ENCODE measurements at places on chromosomes 16 and 17. TPM values are rescaled to one million over a fixed set of nuclear protein-coding genes. Genes with fewer than 3 reads are reported as not detected.

Gene KRTAP9-8
- total RNA-seq = not detected

GRCh38 chr17:8013731-8014557 is 11.5 kb downstream of the GUCY2D start:
- DNase-seq = no peak

GRCh38 chr16:12541672-12542071 is 262.0 kb downstream of the CPPED1 start:
- DNase-seq = no peak

DNA sequence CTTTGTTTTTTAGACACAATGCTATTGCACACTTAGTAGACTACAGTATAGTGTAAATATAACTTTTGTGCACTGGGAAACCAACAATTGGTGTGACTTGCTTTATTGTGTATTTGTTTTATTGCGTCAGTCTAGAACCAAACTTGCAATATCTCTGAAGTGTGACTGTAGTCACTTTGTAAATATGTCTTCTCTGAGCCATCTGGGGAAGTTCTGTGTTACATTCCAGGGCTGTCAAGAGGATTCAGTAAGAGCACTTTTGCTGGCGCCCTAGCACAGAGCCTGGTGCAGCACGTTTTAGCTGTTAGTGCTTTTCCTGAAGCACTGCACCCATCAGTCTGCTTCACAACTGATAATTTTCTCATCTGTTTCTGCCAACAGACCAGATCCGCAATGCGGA is 73.2 kb downstream of the NT5M start:
- peak; percentile 10 for DNase-seq

- no peak for DNase-seq
These were observed 58.4 kb downstream of the MEAK7 start for GRCh38 chr16:84446084-84446483.

Gene JPH3
- total RNA-seq = 0.69 TPM

GRCh38 chr17:72125742-72126141 is 4.9 kb downstream of the SOX9 start:
- DNase-seq = no peak

Gene TNP2
- not detected for total RNA-seq

DNA sequence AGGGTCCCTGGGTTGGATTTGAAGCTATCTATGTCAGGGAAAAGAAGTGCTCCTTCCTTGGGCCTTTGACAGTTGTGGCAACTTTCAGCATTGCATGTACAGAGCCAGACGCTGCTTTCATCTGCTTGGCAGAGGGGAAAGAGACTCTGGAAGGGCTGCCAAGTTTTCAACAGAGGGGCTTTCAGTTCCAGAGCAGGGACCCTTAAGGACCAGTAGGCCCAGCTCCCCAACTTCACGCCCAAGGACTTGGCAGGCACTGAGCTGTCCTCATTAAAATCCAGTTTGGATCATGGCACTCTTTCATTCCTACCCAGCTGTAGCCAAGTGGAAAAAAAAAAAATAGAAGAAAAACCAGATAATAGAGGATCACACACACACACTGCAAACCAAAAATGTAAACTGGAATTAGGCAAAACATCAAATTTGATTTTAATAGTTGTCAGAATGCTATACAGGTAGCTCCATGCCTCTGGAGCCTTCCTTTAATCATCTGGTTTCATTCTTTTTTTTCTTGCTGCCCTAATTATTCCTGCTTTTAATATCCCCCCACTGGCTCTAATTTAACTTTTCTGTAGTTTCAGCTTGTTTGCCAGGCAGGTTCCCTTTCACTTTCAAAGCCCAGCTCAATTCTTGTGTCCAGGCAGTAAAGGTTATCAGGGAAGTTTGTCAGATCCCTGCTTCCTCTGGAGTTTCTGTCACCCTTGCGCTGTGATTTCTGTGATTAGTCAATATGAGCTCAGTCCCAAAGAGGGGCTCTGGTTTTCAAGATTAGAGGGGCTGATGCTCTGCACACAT is 702.6 kb upstream of the CDH8 start:
- DNase-seq = no peak

Gene SDK2
- 2.4 TPM for total RNA-seq

DNA sequence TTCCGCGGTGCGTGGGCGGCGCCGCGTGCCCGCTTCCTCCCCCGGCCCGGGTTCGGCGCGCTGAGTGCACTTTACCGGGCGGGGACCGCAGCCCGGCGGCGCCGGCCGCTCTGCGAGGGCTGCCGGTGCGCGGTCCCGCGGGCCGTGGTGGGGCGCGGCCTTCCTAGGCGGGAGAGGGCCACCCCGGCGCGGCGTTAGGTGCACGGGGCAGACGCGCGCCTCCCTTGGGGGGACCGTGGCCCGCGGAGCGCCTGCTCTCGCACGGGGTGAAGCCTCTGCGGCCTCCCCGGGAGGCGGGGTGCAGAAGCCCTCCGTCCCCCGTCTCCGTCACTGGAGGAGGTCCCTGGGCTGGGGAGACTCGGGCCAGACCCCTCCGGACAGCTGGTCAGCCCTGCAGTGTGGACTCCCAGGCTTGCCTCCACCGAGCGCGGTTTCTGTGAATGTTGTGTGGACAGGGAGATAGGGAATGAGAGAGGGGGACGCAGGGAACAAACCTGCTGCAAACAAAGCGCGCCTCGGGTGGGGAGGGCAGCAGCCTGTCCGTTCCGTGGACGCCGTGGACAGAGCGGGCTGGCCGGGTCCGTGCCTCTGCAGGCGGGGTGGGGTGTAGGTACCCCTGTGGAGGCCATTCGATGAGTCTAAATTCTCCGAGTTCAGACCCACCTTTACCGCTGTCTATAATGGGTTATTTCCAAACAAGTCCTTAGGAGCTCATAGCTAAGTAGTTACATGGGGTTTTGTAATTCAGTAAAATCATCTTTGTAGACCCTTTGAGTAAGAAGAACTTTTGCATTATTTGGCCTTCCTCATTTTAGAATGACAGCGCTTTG is 721 bp downstream of the TBCD start:
- DNase-seq = peak; percentile 31

Gene OR3A2
- total RNA-seq = 1.1 TPM

Gene MT1M
- total RNA-seq = 27.9 TPM

Gene COL1A1
- 142 TPM for total RNA-seq

DNA sequence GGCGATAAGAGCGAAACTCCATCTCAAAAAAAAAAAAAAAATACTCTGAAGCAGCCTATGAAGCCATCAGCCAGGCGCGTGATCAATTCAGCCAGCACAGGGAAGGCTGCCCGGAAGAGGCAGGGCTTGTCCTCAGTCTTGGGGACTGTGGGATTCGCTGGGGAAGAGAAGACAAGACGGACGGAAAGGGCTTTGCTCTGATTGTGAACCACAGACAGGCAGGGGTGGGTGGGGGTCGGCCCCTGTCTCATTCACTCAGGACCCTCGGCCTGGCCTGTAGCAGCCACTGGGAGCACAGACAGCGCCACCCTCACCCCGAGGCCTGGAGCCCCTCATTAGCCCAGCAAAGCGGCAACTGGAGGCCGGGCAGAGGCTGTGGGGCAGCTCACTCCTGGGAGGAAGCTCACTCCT is 37.2 kb downstream of the ABR start:
- no peak for DNase-seq

DNA sequence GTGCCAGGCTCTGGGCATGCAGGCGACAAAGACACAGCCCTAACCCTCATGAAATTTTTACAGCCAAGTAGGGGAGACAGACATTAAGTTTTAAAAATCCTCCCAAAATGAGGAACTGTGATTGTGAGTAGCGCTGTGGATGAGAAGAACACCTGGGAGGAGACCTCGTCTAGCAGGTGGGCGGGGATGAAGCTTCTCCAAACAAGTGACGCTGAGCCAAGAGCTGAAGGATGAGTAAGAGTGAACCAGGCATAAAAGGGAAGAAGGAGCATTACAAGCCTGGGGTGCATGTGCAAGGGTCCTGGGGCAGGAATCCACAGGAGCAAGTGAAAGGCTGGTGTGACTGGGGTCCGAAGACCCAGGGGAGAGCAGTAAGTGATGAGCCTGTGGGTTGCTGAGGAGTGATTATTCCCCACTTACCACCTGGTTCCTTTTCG is 149.4 kb upstream of the HS3ST2 start:
- no peak for DNase-seq

GRCh38 chr16:87809150-87809902 is 43.5 kb upstream of the KLHDC4 start:
- no peak for DNase-seq

Gene ITGA2B
- 1.7 TPM for total RNA-seq

GRCh38 chr16:27520982-27521673 is 28.6 kb downstream of the GTF3C1 start:
- peak; percentile 43 for DNase-seq

GRCh38 chr17:34368196-34368945 is 5.3 kb upstream of the CCL1 start:
- DNase-seq = no peak

Gene SMTNL2
- total RNA-seq = 25.6 TPM

Gene OR1A1
- not detected for total RNA-seq

DNA sequence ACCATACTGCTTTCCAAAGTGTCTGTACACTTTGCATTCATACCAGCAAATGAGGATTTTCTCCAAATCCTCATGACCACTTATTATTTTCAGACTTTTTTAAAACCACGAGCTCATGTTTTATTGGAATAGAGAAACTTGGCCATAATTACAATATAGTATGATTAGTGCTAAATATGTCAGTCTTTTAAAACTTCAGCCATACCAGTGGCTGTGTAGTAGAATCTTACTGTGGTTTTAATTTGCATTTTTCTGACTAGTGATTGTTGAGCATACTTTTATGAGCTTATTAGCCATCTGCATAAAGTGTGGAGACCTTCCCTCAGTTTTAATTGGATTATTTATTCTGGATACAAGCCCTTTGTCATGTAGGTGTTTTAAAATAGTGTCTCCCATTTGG is 57.8 kb downstream of the NLK start:
- no peak for DNase-seq

Gene LGALS9
- 50.8 TPM for total RNA-seq

DNA sequence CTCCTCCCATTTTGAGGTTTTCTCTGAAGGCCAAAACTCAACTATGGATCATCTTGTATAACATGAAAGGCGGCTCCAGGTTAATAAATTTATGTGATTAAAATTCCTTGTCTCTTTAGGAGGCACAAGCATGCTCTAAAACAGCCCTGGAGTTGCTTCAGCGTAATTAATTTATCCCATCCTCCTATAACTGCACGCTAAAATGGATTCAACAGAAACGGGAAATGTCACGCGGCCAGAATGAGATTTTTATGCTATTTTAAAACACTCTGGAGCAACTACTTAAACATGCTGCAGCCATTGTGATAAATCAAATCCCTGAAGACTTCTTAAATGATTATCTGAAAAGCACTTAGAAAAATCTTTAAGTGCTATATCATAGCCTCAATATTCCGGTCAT is 106.6 kb downstream of the ADAMTS18 start:
- DNase-seq = no peak

Gene KDM8
- total RNA-seq = 8.5 TPM

Gene CNGB1
- total RNA-seq = not detected

Gene ITGAD
- 0.13 TPM for total RNA-seq

DNA sequence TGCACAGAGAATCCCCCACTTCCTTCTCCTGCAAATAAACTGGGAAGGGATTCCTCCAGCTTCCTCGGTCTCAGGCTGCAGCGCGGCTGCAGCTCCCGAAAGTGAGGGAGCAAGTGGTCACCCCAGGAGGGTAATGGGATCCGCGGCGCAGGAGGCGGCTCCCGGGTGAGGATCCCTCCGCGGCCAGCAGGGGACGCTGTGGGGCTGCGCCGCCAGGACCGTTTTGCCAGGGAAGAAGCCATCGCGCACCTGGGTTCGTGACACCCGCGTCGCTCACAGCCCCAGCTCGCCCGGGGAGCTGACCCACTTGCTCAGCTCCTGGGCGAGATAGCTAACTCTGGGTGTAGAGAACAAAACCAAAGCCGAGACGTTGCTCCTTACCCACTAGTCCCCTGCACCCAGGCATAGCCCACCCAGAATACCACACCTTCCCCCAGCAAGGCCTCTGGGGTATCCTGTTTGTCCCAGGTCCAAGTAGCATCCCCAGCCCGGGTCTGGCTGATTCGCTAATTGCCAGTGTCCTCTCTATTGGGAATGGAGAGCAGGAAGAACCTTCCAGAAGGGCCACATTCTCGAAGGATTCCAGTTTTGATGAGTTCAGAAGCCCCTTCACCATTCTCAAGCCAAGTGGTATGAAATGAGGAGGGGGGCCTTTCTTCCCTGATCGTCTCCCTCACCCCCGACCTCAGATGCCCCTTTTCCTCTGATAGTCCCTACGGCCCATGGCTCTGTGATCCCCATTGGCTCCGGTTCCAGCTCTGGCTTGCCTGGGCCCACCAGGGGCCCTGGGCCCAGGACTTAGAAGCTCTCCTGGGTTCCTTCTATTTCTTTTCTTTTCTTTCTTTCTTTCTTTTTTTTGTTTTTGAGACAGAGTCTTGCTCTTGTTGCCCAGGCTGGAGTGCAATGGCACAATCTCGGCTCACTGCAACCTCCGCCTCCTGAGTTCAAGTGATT is 14.1 kb downstream of the CYGB start:
- peak; percentile 86 for DNase-seq

DNA sequence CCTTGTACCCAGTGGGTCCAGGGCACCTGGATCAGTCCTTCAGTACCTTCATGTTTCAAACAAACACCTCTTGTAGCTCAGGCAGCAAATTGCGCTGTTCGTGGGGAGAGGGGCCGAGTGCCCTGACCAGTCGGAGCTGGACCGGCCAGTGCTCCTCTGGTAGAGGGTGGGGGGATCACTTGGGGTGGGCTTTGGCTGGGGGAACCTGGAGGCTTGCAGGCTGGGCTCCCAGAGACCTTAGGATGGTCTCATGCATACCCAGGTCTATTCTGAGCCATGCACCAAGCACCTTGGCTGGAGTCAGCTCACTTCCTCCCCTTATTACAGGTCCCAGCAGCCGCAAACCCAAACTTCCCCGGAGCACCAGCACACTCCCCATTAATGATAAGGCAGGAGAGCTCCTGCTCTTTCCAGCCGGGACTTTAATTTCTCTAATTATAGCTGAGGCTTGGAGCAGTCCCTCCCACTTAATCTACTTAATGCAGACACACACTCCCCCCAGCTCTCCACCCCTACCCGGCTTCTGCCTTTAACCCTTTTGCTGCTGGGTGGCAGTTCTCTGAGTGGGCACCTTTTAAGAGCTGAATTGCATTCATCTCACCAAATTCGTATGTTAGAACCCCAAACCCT is 26.3 kb upstream of the MGAT5B start:
- no peak for DNase-seq

GRCh38 chr17:48198950-48199541 is 91.5 kb downstream of the SNX11 start:
- DNase-seq = peak; percentile 60

DNA sequence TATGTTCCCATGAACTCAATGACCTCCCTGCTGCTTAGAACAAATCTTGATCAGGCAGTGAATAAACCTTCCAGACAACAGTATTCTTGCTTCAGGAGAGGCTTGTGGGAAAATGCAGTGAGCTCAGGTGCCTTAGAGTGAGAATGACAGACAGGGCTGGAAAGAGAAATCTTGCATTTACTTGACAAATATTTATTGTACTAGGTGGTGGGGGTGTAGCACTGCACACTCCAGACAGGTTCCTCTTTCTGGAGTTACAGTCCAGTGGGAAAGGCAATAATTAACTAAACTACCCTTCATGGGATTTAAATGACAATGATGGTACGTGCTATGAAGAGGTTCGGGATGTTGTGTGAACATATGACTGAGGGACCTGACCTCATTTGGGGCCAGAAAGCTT is 182.9 kb downstream of the SHISA9 start:
- peak; percentile 66 for DNase-seq

Gene CCL2
- 49.9 TPM for total RNA-seq
